ENCODE measurements at places on chromosomes 16 and 17.
A peak's percentile ranks its signal among the peaks of the same experiment; 100 is the strongest.

DNA sequence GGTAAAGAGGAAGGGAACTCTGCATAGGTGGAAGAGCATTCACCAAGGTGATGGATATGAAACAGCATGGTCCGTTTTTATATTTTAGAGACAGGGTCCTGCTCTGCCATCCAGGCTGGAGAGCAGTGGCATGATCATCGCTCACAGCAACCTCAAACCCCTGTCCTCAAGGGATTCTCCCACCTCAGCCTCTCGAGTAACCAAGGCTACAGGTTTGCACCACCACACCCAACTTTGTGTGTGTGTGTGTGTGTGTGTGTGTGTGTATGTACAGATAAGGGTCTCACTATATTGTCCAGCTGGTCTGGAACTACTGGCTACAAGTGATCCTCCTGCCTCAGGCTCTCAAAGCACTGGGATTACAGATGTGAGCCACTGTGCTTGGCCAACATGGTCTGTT, 77.5 kb upstream of the NACA2 start:
- DNase-seq: no peak

- DNase-seq: no peak
Measured at GRCh38 chr16:50215680-50216079, 50.7 kb upstream of the ADCY7 start.

DNA sequence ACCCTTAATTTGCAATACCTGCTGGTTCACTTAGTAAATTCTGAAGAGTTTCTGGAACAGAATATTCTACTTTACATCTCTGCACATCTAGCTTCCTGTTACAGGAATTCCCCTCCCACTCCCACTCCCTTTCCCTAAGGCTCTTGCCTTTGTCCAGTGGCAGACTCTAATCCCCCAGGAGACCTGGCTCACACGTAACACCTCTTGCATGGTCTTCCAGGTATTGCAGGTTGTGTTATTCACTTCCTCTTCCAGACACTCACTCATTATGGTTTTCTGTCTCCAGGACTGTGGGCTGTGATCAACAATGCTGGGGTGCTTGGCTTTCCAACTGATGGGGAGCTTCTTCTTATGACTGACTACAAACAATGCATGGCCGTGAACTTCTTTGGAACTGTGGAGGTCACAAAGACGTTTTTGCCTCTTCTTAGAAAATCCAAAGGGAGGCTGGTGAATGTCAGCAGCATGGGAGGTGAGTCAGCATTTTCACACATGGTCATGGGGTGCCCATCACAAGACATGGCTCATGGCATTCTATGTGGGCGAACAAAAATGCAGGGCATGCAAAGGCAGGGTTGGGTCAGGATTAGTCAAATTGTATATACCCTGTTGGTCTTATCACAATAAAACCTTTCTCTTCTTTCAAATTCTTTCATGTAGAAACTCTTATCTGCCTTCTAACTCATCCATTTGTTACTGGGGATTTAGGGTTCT, 35.8 kb downstream of the HSD17B2 start:
- DNase-seq: no peak

GRCh38 chr16:12611916-12612597, 191.6 kb downstream of the CPPED1 start:
- DNase-seq: no peak

DNA sequence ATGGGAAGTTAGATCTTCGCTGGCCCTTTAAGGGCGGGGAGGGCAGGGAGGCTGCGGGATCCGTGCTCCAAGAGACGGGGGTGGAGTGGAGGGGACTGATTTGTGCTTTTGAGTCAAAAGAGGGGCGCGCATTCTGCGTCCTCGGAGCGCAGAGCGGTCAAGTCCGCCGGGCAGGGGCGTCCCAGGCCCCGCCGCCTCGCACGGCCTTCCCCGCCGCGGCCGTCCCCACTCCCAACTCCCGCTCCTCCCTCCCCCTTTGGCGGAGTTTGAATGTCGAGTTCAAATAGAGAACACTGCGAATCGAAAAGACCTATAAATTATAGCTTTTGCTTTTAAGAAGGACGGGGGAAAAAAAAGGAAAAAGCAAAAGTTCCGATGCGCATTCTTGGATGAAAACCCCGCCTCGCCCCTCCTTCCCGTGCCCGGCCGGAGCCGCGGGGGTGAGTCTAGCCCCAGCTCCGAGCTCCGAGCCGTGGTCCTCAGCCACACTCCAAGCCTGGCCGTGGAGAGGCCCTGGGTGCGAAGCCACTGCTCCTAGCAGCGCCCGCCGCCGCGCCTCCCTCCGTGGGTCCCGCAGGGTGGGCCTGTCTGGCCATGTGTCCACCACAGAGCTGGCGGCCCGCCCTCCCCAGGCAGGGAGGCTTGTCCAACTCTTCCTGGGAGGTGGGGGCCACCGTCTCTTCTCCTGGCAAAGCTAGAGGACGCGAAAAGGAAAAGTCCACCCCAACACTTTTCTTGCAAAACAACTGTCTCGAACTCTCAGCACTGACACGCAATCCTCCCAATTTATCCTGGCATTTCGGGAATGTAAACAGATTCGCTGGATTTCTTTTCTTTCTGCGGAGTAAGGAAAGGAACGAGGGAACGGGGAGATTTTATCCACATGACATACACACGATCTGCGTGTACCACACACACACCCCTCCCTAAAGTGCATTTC, 3.6 kb downstream of the CBX8 start:
- no peak for DNase-seq

DNA sequence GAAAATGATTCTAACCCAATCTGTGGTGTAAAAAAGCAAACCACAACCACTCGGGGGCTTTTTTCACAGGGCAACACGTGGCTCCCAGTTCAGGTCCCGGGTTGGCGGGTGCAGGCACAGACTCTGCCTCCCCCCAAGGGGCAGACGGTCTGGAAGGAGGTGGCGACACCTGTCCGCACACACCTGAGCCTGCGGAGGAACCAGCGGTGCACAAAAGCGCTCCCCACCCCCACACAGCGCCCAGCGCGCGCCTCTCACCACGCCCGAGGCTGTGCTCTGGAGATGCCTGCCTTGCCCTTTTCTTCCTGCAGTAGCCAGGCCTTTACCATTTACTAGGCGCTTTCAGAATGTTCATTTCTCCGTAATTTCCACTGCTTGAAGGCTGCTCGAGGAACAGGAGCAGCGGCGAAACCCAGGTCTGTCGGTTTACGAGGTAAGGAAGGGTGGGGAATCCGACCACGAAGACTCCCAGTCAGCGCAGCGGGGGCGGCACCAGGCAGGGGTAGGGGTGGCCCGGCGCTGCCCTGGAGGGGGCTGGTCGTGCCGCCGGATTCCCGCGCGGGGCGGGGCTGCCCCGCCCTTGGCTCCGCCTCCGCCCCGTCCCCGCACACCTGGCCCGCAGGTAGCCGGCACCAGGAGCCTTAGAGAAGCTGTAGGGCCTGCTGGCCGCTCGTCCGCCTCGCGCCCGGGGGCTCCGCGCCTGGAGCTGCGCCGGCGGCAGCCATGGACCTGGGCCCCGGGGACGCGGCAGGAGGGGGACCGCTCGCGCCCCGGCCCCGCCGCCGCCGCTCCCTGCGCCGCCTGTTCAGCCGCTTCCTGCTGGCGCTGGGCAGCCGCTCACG, at the start of gene USP43:
TSS of gene USP43 (plus strand) at position 608 of the 842 bp plus-strand sequence. CDS start at position 724, 116 bp downstream.
- peak; percentile 52 for DNase-seq

DNA sequence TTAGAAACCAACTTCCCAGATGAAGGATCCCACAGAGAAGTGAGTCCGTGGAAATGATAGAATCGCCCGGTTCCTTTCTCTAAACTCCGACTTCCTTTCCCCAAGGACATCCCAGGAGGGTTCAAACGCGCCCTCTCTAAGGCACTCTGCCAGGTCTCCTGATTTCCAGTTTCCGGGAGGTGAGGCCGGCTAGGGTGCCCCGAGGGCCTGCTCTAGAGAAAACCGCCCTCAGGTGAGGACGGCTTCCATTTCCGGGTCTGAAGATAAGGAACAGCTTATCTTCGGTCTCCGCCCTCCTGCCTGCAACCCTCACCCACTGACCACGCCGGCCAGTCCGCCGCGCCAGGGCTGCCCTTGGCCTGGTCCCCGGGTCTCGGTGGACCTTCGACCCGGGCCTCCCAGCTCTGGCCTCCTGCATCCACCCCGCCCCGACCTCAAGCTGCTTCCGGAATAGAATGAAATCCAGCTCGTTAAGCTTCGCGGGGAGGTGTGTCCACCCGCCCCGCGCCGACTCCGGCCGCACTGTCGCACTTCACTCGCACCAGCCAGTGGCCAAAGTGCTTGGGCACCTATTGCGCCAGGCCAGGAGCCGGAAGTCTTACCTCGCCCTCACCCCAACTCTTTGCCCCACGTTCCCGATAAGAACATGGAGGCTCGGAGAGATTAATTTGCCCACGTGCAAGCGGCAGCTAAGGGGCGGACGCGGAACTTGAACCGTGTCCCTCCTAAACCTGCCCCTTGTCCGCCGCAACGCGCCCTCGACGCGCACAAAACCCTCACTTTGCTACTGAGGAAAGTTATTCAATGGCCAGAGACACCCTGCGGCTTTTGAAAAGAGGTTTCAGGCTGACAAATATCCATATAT, 836 bp upstream of the MMP15 start:
- DNase-seq: peak; percentile 40

GRCh38 chr16:52545898-52546266, 1.1 kb downstream of the TOX3 start:
- no peak for DNase-seq

DNA sequence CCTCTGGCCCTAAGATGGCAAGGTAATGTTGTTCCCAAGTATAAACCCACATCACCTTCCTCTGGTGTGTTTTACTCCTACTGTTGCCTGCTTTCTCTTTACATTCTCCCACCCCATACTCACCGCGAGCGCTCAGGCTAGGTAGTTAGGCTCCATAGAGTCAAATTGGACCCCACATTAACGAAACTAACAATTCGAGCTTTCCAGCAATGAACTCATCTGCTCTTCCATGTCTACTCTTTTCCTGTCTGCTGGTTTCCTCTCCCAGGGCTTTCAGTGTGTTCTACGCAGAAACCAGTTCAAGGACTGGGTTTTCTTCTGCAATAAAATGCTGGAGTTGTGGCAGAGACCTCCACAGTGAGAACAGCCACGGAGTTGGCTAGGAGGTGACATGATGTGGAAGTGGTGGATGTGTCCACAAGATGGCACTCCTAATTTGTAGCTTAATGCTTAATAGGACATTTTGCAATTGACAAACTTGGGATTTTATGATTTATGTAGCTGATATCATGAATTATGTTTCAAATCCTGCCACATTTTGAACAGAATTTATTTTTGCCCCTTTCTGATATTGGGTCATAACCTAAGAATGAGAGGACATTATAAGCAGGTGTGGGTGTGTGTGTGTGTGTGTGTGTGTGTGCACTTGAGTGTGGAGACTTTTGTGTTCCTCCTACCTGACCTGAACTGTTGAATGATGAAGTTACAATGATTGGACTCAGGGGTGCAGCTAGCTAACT, 2.2 kb upstream of the UQCRC2 start:
- no peak for DNase-seq

GRCh38 chr17:54861471-54861983, 39.1 kb upstream of the TOM1L1 start:
- no peak for DNase-seq

GRCh38 chr17:9195961-9196670, 174.8 kb downstream of the NTN1 start:
- no peak for DNase-seq

DNA sequence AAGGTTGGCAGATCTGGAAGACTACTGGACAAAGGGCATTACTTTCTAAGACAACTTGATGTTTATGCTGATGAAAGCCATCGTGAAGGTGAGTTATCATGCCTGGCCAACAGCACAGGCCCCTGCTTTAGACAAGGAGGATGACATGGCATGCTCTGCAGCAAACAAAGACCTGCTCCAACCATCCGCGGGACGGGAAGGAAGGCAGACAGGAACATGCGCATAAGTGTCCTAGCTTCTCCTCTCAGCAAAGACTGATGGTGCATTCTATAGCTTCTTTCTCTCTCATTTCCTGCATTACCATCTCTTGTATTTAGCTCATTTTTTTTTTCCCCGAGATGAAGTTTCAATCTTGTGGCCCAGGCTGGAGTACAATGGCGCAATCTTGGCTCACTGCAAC, 5.4 kb downstream of the NPLOC4 start:
- DNase-seq: no peak

DNA sequence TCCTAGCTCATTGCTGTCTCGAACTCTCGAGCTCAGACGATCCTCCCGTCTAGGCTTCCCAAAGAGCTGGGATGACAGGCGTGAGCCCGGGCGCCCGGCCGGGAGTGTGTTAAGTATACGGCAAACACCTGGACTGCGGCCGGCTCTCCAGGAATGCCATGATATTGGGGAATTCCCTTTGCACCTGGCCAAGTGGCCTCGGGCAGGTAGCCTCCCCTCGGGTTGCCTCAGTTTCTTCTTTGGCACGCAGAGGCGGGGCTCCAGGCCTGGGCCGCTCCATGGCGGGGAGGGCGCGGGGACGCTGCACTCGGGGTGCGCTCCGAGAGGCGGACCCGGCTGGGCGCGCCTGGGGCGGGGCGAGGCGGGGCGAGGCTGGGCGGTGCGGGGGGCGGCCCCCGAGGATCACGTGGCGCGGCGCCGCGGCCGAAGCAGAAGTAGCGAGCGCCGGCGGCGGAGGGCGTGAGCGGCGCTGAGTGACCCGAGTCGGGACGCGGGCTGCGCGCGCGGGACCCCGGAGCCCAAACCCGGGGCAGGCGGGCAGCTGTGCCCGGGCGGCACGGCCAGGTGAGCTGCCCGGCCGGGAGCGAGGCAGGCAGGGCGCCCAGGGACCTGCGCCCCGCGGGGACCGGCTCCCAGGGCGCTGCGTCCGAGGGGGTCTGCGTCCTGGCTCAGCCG, at the start of gene PLCG2:
TSS of gene PLCG2 (plus strand) at position 431 of the 675 bp plus-strand sequence. CDS start 6,699 bp downstream, outside the sequence.
- DNase-seq: peak; percentile 69

GRCh38 chr17:79595471-79595870, 15.4 kb downstream of the RBFOX3 start:
- no peak for DNase-seq

DNA sequence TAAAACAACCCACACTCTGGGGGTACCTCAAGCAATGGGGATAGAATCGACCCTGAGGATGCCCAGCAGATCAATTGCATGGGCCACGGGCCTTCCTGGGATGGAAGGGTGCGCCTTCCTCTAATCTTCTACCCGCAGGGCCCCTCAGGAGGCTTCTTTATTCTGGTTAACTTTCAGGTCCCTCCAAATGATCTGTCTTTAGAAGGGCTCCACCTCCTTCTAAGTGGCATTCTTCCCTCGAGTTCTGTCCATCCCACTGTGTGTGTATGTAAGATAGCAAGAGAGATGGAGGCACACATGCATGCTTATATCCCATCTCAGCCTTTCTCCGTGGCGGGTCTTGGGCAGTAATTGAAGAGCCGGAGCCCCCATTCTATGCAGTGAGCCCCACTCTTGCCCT, 125.7 kb downstream of the MRM1 start:
- no peak for DNase-seq

DNA sequence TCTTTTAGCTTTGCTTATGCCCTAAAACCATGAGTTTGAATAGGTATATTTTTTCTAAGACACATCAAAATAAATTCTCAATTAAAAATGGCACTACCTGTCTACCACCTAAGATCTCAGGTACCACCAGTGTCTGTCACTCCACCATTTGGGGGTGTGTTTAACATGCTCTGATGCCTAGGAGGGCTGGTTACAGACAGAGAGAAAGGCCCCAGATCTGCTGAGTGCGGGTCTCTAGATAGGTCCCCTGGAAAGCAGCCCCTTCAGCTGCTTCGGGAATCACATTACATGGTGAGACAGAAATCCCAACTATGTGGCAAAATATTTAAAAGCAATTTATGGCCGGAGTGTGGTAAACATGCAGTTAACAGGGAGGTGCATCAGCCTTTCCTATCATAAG, 653 bp upstream of the VAC14 start:
- no peak for DNase-seq

- DNase-seq: no peak
Measured at GRCh38 chr16:79912592-79913310, 312.2 kb upstream of the MAF start.

- no peak for DNase-seq
Measured at GRCh38 chr16:82045465-82045864, 10.4 kb downstream of the HSD17B2 start.

- no peak for DNase-seq
Measured at GRCh38 chr17:1767358-1767757, 5.5 kb downstream of the SERPINF1 start.
